ENCODE measurements at places on chromosomes 6 and 20.
A peak's percentile ranks its signal among the peaks of the same experiment; 100 is the strongest.

DNA sequence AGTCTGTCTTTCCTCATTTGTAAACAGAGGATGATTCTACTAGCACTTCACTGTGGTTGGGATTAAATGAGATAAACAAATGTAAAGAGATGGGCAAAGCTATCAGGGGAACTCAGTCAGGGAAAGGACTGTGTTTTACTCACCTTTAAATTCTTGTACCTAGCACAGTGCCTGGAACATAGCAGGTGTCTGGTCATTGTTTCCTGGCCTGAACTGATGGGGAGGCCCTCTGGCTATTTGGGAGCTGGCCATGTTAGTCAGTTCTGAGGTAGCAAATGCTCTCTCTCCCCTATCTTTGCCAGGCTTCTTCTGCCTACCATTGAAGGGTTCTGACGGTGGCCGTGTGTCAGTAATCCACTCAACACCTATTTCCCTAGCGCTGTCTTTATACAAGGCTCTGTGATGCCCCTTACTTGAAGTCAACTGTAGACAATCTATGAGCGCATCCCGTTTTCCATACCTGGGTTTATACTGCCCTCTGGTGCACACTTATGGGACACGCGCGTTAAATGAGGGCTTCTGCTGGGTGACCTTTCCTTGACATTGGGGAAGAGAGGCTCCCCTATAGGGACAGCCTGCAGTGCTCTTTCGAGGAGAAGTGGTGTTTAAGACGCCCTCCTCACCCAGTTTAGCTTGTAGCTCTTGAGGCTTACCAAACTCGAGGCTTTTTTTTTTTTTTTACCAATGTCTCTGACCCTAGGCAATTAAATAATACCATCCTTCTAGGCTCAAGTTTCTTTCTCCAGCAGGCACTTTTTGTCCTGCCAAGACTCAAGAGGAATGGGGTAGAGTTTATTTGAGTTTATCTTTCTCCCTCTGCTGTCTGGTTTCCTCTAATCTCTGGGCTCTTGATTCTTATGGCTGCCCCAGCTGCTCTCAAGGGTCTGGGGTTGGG is 4.0 kb upstream of the SPATS1 start:
- peak; percentile 15 for DNase-seq

- no peak for DNase-seq
Measured at GRCh38 chr6:34589140-34589539, 33.0 kb upstream of the SPDEF start.

DNA sequence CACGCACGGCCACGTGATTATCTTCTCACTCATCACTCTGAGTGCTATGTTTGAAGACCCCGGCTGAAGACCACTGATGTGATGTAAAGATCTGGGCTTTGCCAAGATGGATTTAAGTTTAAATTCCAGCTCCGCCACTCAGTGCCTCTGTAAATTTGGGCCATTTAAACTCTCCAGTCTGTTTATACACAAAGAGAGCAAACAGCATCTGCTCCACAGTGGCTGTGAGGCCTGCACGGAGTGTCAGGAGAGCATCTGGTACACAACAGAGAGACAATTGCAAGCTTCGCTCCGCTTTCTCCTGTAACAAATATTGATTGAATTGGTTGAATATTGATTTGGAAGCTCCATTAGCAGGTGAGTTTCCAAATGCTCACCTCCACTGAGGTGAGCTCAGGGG is 80.5 kb upstream of the FRMD1 start:
- DNase-seq = no peak

- DNase-seq = no peak
Measured at GRCh38 chr20:21767739-21768223, 62.3 kb downstream of the PAX1 start.

- DNase-seq = peak; percentile 1
Measured at GRCh38 chr6:105482227-105482844, 79.5 kb upstream of the PREP start.

GRCh38 chr6:101352316-101352715 is 41.2 kb upstream of the GRIK2 start:
- DNase-seq = no peak

GRCh38 chr20:58905236-58905635 is 52.7 kb downstream of the GNAS start:
- no peak for DNase-seq

DNA sequence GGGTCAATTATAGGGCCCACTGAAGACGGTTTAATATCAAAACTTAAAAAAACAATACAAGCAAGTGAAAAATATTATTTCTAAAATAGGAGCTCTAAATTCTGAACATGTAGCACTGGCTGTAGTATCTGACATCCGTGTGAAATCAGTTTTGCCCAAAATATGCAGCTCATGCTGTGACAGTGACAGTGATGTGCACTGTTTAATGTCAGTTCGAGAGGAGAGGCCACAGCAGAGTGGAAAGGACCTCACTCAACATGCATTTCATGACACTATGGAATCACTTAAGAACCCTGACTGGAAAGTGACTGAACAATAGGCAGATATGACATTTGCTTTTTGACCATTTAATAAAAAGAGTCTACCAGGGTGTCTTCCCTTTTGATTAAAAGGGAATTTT is 397.0 kb downstream of the FRK start:
- DNase-seq = no peak

GRCh38 chr6:11631008-11631407 is 93.5 kb downstream of the TMEM170B start:
- DNase-seq = no peak

DNA sequence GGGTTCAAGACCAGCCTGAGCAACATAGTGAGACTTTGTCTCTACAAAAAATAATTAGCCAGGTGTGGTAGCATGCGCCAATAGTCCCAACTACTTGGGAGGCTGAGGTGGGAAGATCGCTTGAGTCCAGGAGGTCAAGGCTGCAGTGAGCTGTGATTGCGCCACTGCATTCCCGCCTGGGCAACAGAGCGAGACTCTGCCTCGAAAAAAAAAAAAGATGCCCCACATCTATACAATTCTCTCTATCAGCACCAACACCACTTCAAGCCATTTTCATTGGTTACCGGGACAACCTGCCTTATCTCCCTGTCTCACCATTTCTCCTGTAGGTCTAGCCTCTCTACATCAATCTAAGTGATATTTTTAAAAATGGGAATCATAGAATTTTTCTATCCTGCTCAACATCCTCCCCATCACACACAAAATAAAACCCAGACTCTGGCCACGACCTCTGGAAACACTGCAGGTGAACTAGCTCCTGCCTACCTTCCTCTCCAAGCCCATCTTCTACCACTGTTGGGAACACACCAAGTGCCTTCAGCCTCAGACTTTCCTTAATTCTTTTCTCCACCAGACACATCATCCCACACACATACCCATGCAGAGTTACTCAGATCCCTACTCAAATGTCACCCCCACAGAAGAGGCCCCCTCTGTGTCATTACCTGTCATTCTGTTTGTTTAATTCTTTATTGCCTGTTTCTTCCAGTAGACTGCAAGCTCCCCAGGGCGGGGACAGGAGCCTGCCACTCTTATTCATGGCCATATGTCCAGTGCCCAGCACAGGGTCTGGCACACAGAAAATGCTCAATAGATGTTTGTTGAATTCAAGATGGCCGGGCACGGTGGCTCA is 9.6 kb upstream of the PLTP start:
- no peak for DNase-seq

GRCh38 chr6:74867291-74867690 is 338.6 kb downstream of the COL12A1 start:
- no peak for DNase-seq

- no peak for DNase-seq
Measured at GRCh38 chr6:65064844-65065243, 642.2 kb downstream of the EYS start.

DNA sequence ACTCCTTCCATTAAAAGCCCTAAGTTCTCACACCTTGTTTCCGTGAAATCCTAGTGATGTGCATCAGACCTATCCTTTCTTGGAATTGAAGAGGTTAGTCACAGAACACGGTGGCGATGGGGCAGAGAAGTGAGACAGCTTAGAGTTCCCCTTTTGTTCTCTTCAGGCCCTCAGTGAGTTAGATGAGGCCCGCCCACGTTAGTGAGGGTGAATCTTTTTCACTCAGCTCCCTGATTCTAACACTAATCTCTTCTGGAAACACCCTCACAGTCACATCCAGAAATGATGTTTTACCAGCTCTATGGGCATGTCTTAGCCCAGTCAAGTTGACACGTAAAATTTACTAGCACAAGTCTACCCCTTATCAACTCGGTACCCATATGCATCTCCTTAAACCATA is 172.7 kb upstream of the NOX3 start:
- no peak for DNase-seq

- no peak for DNase-seq
Measured at GRCh38 chr6:102474041-102474807, 1080.7 kb downstream of the GRIK2 start.

DNA sequence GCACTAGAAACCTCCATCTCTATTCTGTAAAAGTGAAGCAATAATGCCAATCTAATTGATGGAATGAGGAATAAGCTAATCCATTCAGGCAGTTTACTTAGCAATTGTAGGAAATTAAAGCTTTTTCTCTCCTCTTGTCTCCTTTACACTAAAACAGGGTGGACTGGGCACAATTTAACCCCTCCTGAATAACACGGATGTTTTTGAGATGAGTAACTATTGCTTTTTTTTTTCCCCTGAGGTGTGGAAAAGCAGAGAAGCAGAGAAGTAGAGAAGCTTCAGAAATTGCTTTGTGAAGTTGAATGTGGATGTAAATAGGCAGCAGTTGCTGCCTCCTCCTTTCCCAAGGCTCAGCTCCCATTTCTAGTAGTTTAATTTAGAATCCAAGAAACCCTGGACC is 40.0 kb upstream of the GCNT2 start:
- DNase-seq = no peak

- no peak for DNase-seq
Measured at GRCh38 chr6:19663479-19663878, 173.7 kb upstream of the ID4 start.

- no peak for DNase-seq
Measured at GRCh38 chr20:24782801-24783630, 166.1 kb upstream of the CST7 start.

DNA sequence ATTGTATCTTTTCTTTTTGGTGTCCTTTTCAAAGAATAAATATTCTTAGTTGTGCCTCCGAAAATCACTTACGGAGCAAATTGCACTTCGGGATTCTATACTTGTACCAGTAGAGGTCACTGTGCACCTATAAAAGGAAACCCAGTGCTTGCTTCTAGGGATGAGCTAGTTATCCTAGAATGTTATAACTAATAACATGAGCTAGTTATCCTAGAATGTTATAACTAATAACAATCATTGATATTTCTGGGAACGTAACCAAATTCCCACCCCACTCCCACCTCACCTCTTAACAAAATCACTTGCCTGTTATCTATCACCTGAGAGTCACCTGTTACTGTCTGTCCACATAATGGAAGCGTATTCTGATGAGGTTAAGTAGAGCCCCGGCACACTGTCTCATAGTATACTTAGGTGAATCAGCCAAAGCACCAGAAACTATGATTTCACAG is 126.9 kb upstream of the TIAM2 start:
- no peak for DNase-seq

GRCh38 chr6:141307309-141307998 is 825.3 kb upstream of the GJE1 start:
- DNase-seq = no peak

DNA sequence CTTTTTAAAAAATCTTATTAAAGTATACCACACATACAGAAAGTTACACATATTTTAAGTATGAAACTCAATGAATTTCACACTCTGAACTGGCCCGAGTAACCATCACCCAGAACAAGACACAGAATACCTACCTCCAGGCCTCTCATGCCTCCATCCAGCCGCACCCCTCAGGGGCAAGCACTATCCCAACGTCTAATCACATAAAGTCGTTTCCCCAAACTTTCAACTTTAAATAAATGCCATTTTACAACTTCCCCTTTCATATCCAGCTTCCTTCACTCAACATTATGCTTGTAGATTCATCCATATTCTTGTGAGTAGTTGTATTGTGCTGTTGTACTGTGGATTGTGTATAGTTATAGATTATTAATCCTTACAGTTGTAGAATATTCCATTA is 539.1 kb downstream of the CD83 start:
- no peak for DNase-seq

GRCh38 chr6:30752157-30752927 is 8.0 kb upstream of the IER3 start:
- peak; percentile 71 for DNase-seq

GRCh38 chr6:32539839-32540238 is 9.8 kb upstream of the HLA-DRB5 start:
- no peak for DNase-seq

DNA sequence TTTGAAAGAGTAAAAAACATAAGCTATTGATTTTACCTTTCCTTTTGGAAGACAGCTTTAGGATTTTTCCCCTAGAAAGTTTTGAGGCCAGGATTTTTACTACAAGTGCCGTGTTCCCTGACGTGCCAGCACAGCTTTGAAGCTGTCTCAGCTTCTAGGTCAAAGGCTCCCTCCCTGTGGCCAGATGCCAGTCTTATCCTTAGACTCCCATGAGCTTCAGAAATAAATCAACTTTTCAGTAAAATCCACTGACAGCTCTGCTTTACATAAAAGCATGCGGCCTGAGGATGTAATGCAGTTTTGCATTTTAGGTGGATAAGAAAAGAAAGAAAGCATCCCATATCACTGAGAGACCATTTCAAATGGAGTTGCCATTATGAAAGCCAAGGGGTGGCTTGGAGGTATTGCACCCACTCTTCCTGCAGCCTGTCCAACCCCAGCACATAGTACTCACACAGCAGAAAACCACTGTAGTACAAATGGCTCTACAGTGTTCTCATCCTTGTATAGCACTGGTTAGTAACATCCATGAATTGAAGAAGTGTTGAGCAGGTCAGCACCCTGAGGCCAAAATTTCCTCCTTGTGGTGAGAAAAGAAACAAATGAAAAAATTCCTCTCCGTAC is 15.2 kb upstream of the ATXN1 start:
- DNase-seq = no peak

DNA sequence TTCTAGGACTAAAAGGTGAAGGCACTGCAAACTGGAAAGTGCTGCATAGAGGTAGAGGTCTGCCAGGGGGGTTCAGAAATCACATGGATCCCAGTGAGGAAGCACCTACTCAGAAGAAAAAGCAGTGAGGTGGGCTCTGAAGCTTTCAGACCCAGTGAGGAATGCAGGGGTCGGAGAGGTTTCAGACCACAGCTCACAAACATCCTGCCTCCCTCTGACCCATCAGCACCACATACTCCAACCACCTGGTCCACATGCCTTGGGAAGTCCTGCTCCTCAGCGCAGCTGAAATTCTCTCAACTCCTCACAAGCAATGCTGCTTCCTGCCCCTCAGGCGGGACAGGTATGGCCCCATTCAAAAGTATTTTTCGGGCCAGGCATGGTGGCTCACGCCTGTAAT is 20.2 kb downstream of the MRPL14 start:
- no peak for DNase-seq

GRCh38 chr6:53924277-53924676 is 129.5 kb downstream of the LRRC1 start:
- DNase-seq = no peak

DNA sequence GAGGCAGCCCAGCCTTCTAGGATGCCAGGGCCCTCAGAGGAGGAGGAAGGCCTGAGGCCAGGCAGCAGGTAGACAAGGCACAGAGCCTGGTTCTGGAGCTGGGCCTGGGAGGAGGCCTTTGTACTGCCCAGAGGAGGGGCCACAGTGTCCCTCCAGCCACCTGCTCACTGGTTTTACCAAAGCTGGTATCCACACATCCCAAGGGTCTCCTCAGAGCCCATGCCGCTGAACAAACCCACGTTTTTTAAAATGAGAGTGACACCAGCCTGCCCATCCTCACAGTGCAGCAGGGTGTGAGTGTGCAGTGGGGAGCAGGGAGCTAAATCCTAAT is 162.7 kb downstream of the LY86 start:
- no peak for DNase-seq

Measured in DMS 273 treated with DMSO at 0.1 percent for 48 hours (cell line).